H7 (cell line): ENCODE measurements at places on chromosomes 12 and 14.
A peak's percentile ranks its signal among the peaks of the same experiment; 100 is the strongest.

- DNase-seq, result no peak
These were observed 77.3 kb upstream of the GRIN2B start for GRCh38 chr12:14058717-14059116.

- no peak for DNase-seq
These were observed 37.7 kb downstream of the CFL2 start for GRCh38 chr14:34676516-34677211.

DNA sequence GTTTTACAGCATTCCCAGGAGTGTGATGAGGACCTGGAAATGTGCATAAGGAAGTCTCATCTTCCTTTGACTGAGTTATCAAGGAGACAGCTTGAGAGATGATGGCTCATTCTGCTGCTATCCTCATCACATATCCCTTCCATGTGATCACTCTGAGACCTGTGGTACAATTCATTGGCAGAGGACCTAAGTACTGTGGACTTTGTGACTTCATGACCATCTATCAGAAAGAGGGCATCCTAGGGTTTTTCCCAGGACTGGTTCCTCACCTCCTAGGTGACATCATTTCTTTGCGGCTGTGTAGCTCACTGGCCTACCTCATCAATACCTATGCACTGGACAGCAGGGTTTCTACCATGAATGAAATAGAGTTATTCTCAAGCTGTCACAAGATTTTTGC is 172.1 kb upstream of the PLEKHG7 start:
- DNase-seq, result no peak

DNA sequence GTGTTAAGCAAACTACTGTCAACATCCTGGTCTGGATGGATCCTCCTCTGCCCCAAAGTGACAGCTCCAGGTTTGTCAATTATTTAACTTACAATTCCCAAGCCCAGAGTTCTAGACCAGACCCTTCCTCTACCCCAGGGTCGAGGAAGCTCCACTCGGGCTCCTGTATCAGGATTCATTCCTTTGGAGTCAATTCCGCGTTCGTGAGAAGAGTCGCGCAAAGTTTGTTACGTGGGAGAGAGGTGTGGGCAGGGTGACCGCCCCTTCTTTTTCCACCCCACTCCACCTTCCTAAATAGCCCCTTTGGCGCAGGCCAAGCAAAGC is 479 bp downstream of the SEL1L start:
- DNase-seq, result peak; percentile 10

DNA sequence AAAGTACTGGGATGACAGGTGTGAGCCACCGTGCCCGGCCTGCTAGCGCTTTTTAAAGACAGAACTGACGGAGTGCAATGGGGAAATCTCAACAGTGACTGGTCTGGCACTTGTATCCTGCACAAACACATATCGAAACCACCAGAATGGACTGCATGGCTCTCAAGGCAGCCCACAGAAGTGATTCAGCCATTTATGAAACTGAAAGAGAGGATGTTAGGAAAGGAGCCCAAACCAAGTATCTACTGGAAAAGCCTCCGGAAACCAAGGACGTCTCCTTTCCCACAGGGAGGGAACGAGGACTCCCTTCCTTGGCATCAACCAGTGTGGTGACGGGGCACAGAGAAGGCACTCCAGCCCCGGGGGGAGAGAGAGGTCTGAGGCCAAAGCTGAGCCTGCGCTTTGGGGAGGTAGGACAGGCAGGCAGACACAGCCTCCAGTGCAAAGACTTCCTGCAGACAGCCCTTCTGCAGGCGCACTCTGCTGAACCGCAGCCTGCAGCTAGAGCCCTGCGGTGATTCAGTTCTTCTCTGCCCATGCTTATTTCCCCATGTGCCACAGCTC is 16.5 kb downstream of the SLC15A4 start:
- no peak for DNase-seq

- no peak for DNase-seq
These were observed 15.4 kb upstream of the SMCO2 start for GRCh38 chr12:27431185-27431584.

DNA sequence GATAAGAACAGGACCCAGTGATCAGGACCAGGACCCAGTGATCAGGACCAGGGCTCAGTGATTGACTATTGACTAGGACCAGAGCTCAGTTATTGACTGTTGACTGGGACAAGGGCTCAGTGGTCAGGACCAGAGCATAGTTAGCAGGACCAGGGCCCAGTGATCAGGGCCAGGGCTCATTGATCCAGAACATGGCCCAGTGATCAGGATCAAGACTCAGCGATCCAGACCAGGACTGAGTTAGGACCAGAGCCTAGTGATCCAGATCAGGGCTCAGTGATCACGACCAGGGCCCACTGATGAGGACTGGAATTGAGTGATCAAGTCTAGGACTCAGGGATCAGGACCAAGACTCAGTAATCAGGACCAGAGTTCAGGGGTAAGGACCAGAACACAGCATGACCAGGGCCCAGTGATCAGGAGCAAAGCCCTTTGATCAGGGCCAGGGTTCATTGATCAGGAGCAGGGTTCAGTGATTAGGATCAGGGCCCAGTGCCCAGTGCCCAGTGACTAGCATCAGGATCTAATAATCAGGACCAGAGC is 176.0 kb downstream of the TMEM121 start:
- no peak for DNase-seq

GRCh38 chr12:118354903-118355302 is 17.8 kb downstream of the TAOK3 start:
- DNase-seq, result no peak

GRCh38 chr12:106868982-106869700 is 86.6 kb upstream of the TMEM263 start:
- DNase-seq, result no peak

DNA sequence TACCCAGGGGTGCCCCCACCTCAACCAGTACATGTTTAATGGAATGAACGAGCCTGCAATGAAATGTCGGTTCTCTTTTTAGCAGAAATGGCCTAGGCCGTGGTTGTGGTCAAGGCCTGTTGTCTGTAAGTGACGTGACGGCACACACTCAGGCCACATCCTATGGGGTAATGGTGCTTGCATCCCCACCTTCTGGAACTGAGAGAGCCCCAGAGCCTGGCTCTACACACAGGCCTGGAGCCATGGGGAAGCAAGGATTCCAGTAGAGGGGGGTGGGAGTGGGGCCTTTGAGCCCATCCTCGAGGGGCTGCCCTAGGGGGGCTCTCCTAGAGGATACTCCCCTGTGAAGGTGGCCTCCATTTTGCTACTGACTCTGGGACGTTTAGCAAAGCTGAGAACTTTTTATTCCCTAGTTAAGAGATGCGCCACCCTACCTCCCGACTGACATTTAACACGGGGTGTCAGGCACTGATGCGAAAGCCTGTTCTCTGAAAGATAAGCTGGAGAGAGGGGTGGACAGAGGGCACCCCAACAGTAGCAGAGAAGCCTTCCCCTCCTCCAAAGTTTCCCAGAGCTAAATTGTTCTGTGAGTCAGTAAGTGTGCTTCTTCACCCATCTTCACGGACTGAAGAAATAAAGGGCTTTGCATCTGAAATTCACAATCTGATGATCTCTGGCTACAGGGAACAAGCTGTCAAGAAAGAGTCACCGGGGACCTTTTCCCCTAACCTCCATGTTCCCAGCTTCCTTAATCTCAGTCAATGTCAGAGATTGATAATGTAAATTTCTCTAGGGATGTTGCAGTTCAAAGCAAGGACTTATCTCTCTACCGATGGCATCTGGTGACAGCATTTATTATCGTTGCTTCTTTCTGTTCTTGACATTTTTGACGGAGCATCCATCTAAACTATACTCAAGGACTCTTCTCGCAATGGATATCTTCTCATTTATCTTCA is 6.8 kb downstream of the RIN3 start:
- DNase-seq, result no peak

DNA sequence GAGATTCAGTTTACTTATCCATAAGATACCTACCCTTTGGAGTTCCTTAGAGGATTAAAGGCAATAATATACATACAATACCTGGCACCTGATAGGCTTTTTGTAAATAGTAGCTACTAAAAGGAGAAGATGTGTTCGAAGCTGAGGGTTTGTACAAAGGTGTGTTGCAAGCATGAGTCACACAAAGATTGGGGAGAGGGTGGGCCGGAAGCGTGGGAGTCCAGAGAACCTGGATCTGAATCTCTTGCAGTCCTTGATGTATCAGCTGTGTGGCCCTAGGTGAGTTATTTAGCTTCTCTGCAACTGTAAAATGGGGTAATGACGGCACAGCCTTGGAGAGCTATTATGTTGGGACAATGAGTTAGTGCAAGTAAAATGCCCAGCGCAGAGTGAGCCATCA is 61.6 kb upstream of the PSMC1 start:
- DNase-seq, result no peak

DNA sequence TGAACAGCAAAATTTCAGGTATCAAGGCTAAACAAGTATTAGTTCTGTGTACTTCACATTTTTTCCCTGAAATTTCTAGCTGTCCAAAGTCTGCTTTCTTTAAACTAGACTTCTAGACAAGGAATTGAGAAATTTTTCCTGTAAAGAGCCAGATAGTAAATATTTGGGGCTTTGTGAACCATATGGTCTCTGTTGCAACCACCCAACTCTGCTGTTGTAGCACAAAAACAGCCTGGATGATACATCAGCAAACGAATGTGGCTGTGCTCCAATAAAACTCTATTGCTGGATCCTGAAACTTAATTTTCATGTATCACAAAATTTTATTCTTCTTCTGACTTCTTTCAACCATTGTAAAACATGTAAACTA is 96.0 kb upstream of the SLC38A4 start:
- no peak for DNase-seq

DNA sequence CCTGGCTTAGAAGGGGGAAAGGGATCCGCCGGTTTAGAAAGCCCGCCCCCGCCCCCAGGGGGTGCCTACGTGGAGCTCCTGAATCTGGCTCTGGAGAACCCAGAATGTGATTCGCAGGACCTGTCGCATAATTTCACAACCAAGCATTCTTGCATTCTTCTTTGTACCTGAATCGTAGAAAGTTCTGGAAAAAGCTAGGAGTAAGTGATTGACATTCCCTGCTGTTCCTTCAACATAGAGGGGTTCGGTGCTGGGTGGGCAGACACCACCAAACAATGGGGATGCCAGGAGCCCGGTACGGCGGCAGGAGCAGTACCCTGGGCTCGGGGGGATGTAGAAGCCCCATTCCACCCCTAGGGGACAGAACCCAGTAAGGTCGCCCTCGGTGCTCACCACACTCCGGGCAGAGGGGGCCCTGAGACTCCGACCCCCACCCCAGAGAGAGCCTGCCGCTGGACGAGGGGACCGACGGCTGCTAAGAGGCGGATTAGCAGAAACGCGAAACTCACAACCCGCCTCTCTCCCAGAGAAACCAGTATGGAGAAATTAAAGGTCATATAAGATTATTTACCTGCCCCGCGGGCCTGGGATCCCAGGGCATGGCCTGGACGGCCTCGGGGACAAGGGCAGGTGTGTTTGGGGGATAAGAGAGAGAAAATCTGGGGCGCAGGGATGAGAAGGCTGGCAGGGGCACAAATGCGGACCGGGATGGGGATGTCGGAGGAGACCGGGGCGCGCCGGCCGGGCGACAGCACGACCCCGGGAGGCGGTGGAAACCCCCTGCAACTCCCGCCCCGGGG is 520 bp downstream of the CSRP2 start:
- DNase-seq, result peak; percentile 79

DNA sequence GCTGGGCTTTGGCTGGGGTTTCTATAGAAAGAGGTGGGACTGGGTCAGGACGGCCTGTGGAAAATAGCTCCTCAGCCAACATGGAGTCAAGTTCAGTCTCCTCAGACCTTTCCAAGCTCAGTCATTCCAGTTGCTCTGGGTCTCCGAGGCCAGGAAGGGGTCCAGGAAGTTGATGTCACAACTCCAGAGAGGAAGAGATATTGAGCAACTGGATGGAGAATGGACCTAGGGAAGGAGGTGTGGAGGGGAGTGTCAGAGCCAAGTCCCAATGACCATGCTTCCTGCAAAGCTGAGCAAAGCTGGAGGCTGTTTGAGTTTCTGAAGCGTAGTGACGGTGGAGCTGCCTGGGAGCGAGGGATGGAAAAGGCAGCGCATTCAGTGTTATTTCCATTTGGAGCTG is 86.1 kb downstream of the SLC24A4 start:
- DNase-seq, result no peak

GRCh38 chr12:90245391-90245790 is 536.8 kb upstream of the ATP2B1 start:
- no peak for DNase-seq

DNA sequence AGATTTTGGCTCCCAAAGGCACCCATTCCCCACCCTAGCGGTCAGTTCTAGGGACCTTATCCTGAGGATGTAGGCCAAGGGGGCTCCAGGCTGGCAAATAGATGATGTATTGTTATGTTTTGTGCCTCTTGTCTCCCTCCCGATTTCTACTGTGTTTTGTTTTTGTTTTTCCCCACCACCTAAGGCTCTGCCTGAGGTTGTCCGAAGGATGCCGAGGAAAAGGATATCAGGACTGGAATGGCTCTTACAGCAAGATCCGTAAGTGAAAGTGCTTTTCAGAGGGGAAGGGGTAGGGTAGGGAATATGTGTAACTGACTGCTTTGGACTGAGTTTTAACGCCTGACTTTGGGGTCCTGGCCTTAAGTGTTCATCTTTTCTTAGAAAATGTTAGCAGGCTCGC is 6.6 kb downstream of the FOXG1 start:
- peak; percentile 59 for DNase-seq

DNA sequence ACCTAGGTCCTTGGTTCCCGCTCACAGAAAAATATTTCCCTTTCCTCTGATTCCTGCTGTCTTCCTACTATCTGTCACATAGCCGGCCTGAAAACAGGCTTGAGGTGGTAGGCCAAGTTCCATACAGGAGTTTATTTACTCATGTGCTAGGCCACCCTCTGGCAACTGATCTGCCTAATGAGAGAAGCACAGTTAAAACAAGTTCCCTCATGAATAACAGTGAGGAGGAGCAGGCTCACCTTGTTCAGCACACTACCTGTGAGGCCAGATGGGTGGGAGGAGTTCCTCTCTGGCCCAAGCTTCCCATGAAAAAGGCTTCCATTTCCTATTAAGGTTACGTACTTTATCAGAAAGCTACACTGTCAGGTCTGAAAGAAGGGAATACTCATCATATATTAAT is 206.0 kb downstream of the MYRFL start:
- DNase-seq, result peak; percentile 35

DNA sequence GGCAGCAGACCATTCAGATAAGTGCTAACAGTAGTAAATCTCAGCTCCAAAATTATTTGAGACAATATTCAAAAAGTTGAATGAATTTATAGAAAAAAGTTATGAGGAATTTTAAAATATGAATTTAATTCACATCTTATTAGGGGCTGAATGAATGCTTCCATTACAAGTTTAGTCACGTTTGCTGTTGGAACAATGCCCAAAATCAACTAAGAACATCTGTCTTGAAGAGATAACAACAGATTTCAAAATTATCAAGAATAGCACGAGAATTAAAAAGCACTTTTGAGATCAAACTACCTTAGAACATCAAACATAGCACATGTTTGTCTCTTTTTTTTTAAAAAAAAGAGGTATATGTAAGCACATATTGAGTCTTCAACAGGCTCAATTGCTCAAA is 115.4 kb upstream of the PPFIA2 start:
- DNase-seq, result no peak

DNA sequence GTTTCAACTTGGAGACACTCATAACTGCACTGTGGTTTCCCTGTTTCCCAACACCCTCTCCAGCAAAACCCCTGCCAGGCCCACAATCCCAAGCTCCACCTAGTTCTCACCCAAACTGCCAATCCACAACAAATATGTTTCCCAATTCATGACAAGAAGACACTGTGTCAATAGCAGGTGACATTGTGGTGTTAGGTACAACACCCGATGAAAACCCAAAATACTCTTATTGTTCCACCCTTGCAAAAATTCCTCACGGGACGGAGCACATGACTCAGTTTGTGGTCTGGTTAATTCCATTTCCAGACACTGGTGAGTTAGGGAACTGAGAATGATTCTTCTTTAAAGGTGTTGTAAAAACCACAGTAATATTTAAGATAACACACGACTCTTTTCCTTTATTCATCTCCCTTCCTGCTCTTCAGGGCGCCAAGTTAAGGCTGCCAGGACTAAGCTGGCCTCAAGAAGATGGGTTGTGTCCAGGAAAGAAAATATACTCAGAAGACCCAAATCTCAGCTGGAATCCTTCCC is 735.5 kb downstream of the MED13L start:
- DNase-seq, result no peak
